ENCODE measurements at places on chromosomes 5 and 9.
A peak's percentile ranks its signal among the peaks of the same experiment; 100 is the strongest.

- DNase-seq = peak; percentile 6
Measured at GRCh38 chr5:178338126-178338749, 105.6 kb upstream of the PHYKPL start.

DNA sequence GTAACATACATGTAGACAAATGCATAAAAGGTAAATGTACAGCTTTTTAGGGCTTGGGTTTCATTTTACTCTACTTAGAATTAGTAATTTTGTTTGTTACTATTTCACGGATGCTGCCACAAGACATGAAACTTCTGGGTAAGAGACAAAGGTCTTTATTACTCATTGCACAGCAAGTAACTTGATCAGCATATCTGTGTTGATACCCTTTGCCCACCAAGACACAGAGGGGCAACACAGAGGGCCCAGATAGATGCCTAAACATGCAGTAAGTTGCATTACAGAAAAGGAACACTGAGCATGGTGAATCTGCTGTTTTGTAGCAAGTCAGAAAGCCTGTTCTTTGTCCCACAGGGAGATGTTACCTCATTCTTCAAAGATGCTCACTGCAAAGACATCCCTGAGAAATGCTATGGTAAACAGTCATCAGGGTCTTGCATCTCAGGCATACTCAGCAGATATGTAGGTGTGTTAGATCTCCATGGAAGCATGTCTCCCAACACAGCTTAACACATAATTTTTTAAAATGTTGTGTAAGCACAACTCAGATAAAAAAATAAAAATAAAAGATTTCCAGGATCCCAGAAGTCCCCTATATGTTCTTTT, 10.3 kb downstream of the ITGA2 start:
- DNase-seq = no peak

DNA sequence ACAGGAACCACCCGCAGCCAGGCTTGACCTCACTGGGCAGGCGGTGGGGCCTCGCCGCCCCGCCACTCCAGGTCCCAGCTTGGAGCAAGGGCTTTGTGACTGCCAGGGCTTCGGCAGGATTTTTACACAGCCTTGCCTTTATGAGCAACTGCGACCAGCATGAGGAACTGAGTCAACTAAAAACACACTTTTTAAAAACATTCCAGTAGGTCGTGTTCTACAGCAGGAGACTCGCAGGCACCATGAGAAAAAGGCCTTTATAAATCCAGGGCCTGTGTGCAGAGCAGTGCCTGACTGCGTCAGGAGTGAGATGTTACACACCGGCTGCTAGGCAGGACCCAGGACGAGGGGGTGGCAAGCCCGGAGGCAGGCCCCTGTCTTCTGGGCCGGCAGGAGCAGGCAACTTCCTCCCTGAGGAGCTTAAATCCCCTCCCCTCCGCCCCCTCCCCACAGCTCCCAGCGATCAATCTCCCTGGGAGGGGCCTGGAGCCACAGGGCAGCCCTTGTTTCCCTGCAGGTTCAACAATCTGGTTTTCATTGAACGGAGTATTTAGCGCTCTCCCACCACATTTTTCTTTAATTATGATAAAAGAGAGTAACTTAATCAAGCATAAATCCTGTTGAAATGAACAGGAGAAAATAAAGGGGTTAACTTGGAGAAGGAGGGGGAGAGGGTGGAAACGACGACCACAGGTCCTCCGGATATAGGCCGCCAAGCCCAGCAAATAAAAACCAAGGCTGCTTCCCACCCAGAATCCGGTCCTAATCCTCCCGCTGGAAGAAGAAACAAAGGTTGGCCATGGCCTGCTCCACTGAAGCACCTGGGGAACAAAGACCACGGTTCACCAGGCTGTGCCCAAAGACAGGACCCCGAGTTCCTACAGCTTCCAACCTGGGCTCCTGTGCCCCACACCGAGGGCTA, 92.5 kb downstream of the ROR2 start:
- DNase-seq = no peak

- no peak for DNase-seq
Measured at GRCh38 chr5:146909255-146910068, 30.9 kb upstream of the PPP2R2B start.

- DNase-seq = no peak
Measured at GRCh38 chr5:17235731-17236330, 18.4 kb downstream of the BASP1 start.

DNA sequence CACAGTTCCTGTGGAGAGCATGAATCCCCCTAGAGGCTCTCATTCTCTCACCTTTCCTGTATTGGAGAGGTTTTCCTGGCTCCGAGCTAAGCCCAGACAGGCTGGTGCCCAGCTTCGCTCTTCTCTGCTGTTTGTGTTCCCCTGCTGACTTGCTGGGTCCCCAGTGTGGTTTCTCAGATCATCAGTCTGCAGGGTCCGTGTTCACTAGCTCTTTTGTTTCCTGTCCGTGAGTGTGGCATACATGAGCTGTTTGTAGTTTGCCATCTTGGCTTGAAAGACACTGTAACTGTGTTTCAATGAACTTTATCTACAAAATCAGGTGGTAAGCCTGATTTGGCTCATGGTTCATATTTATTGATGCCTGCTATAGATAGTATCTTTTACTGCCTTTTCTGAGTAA, 23.8 kb downstream of the LOX start:
- no peak for DNase-seq

- DNase-seq = no peak
Measured at GRCh38 chr5:179680014-179680779, 637 bp downstream of the CBY3 start.

DNA sequence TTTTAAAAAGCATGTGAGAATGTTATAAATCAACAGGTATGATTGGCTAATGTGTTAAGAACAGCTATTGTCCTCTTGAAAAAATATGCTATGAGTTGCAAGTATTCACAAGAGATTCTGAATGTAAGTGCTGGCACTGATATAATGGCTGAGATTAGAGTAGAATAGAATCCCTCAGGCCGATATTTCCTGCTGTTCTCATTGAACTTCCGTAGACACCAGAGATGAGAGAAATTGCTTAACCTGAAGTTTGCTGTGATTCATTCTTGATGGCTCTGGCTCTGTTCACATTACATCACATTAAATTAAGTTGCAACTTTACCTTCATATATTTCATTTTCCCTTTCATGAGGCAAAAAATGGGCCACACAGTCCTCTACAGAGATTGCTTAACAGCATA, 114.5 kb downstream of the BAAT start:
- DNase-seq = no peak

GRCh38 chr9:127489471-127490115, 38.3 kb downstream of the LRSAM1 start:
- no peak for DNase-seq

DNA sequence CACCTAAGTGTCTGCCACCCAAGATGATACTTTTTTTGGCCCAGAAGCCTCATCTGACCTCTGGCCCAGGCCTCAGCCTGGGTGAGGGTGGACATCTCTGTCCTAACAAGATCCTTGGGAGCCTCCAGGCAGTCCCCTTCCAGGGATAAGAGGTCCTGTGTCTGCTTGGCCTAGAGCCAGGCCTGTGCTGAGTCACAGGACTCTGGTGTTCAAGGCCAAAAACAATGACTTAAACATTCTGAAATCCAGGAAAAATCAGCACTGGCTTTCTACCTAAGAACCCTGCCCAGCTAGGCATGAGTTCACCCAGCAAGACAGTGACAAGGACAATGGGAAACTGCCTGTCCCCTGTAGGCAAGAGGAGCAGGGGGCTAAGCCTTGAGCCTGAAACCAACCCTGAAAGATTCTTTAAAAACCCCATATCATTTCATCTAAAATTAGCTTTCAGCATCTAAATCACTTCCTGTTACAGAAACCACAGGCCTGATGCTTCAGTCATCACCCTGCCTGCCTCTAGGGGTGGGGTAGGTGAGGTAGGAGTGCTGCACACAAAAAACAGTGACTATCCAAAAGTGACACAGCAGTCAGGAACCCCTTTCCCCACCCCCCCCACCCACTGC, 29.9 kb downstream of the CSF2 start:
- DNase-seq = peak; percentile 55

DNA sequence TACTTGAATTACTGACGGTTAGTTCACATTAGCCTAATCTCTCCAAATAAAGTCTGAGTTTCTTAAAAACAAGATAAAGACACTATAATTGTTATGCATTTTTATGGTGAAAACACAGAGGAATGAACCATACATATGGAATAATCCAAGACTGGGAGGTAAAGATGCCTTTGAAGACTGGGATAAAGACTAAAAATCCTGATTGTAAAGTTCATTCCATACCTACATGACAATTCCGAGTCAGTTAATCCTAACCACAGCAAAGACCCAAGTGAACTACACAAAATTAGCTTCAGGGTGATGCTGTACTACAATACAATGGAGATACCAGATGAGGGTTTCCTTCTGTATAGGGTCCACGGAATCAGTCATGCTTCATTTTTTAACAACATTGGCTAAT, 6.3 kb downstream of the AP3B1 start:
- DNase-seq = no peak

DNA sequence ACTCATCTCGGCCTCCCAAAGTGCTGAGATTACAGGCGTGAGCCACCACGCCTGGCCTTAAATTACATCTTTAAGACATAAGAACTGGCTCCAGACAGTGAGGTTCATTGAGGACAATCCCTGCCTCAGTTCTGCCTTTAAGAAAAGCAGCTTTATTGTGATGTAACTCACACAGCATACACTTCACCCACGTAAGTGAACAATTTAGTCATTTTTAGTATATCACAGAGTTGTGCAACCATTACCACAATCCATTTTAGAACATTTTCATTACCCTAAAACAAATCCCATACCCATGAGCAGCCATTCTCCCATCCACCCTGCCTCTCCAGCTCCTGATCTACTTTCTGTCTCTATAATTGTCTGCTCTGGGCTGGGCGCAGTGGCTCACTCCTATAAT, 24.0 kb upstream of the LTC4S start:
- DNase-seq = no peak

DNA sequence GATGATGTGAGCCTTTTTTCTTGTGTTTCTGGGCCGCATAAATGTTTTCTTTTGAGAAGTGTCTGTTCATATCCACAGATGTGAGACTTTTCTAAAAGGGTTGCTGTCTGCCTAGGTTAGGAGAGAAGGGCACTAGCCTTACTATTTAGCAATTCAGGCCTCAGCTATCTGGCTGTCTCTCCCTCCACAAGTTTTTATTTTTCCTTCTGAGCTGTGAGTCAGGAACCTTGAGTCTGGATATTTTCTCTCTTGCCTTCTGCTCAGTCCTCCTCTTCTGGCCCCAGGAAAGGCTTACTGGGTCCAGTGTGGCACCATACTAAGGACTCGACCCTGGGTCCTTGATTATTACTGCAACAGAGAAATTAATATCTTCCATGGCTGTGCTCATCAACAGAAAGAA, 187.6 kb downstream of the CSNK1G3 start:
- DNase-seq = no peak

- no peak for DNase-seq
Measured at GRCh38 chr5:108193021-108193795, 188.7 kb downstream of the FBXL17 start.

DNA sequence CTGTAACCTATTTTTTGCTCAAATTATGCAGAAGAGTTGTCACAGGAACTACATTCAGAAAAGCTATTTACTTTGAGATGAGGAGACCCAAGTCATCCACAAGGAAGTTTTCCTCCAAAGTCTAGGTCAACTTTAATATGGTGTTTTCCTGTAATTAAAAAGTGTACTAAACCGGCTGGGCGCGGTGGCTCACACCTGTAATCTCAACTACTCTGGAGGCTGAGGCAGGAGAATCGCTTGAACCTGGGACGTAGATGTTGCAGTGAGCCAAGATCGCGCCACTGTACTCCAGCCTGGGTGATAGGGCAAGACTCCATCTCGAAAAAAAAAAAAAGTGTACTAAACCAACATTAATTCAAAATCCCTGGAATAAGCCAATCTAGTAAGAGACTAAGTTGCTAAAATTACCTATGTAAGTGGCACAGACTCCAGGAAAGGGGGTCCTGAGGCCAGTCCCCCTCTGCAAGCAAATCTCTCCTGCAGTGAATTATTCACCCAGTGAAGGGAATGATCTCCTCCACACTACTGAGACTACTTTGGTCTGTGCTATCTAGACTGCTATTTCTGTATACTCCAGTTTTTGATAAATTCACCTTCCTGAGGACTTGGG, 38.9 kb downstream of the FNBP1 start:
- DNase-seq = peak; percentile 64

GRCh38 chr5:51380603-51381207, 2.5 kb upstream of the ISL1 start:
- DNase-seq = no peak

- DNase-seq = no peak
Measured at GRCh38 chr9:97811533-97812246, 41.3 kb upstream of the FOXE1 start.

DNA sequence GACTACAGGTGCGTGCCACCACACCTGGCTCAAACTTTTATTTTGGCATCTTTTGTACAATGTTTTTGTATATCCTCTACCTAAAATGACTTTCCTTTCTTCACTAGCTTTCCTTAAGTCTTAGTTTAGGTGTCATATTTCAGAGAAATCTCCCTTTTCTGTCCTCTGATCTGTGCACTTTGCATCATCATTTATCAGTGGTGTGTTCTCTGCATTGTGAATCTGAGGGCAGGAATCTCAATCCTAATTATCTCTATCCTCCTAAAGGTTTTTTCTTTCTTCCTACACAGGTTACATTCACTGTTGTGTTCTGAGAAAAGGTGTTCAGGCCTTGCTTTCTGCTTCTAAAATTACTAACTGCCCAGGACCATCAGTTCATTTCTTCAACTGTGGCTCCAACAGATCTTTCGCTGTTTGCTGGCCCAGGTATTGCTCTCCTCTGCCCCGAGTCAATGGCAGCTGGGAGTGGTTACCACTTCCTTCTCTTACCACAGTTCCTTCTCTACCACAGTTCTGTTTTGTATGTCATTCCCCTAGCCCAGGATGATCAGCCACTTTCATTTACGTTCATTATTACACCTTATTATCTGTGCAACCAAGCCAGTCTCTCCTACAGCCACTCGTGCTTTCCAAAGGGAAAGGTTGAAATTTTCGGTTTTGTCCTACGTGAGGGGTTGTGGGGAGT, 14.0 kb downstream of the TGFBR1 start:
- no peak for DNase-seq

DNA sequence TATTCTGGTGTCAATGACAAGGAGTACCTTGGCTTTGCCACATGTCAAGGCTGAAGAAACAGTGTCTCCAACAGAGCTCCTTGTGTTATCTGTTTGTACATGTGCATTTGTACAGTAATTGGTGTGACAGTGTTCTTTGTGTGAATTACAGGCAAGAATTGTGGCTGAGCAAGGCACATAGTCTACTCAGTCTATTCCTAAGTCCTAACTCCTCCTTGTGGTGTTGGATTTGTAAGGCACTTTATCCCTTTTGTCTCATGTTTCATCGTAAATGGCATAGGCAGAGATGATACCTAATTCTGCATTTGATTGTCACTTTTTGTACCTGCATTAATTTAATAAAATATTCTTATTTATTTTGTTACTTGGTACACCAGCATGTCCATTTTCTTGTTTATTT, 19.8 kb downstream of the CD274 start:
- no peak for DNase-seq

- no peak for DNase-seq
Measured at GRCh38 chr9:78958892-78959291, 612.9 kb upstream of the TLE4 start.

GRCh38 chr5:56303511-56303910, 70.4 kb upstream of the ANKRD55 start:
- no peak for DNase-seq

GRCh38 chr5:85823462-85824426, 794.0 kb upstream of the COX7C start:
- no peak for DNase-seq

GRCh38 chr5:991472-992267, 16.9 kb upstream of the NKD2 start:
- no peak for DNase-seq

GRCh38 chr9:111287127-111287526, 42.9 kb downstream of the OR2K2 start:
- DNase-seq = no peak

- no peak for DNase-seq
Measured at GRCh38 chr5:23825196-23825595, 317.8 kb downstream of the PRDM9 start.
